ENCODE measurements at places on chromosomes 4 and X. TPM values are rescaled to one million over a fixed set of nuclear protein-coding genes. Genes with fewer than 3 reads are reported as not detected.

Gene FTHL17
- not detected for polyA plus RNA-seq

Gene SPON2
- polyA plus RNA-seq = 16.7 TPM

Gene ADH4
- 0.52 TPM for polyA plus RNA-seq

Gene RAB41
- polyA plus RNA-seq = not detected

Gene SEC31A
- 104 TPM for polyA plus RNA-seq

Gene SLC2A9
- polyA plus RNA-seq = 41.5 TPM

Gene EFHC2
- 1.6 TPM for polyA plus RNA-seq
